T-helper 17 cell (primary cell): ENCODE measurements at places on chromosomes 6 and 20.

DNA sequence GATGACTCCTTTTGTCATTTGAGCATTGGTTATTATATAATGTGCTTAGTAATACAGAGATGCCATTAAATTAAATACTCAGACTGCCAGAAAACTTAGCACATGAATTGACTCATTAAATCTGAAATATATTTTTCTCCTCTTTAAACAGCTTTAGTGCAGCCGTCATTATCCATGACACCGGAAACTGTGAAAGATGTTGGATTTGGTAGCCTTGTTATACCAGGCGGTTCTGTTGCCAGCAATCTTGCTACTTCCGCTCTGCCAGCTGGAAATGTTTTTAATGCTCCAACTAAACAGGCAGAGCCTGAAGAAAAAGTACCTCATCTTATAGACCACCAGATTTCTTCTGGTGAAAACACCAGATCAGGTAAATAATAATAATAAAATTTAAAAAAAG lies 97.6 kb downstream of the SCAF8 start:
- no peak for DNase-seq

DNA sequence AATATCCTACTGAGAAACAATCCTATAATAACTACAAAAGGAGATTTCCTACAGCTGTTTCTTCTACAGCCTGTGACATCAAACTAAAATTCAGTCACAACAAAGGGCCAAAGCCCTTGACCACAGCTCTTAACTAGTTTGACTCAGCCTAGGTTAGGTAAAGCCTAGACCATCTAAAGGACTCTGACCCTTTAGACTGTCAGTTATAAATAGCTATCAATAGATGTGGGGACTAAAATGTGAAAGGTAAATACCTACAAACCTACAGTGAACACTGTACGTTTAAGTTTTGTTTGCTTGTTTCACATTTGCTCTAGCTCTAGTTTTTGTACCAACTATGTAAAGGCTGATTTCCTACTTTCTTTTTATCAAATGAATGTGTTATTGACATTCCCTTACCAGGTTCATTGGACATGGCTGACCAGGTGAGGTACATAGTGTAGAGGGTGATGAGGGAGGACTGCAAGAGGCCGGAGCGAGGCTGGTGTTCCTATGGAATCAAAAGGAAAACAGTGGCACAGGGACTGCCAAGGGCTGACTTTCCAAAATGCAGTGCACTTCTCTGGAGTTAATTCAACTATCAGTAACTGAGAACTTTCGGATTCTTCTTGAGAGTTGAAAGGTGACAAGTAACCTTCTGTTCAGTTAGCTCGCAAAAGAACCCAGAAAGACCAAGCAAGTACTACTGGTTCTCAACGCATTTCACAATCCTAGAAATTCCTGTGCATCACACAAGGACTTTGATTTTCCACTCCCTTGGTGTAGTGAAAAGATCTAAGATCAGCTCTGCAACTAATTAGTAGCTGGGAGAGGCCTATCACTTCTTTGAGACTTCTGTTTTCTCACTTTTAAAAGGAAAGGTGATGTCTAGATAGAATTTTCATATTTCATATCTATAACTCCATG lies 17.2 kb downstream of the SERINC3 start:
- DNase-seq = no peak

DNA sequence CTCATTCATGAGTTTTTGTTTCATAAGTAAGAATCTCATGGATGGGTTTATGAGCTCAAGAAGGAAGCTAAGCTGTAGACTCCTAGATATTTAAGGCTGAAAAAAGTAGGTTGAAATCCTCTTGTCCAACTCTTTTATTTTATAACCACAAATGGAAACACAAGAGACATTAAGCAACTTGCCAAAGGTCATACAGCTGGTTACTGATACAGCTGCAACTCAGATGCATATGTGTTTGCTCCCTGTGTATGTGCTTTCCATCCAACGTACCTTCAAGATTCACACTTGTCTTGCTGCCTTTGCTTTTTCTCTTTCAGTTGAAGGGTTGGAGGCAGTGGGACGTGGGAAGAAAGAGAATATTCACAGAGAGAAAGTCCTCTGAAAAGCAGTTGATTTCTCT lies 153.5 kb upstream of the STMND1 start:
- DNase-seq = no peak

DNA sequence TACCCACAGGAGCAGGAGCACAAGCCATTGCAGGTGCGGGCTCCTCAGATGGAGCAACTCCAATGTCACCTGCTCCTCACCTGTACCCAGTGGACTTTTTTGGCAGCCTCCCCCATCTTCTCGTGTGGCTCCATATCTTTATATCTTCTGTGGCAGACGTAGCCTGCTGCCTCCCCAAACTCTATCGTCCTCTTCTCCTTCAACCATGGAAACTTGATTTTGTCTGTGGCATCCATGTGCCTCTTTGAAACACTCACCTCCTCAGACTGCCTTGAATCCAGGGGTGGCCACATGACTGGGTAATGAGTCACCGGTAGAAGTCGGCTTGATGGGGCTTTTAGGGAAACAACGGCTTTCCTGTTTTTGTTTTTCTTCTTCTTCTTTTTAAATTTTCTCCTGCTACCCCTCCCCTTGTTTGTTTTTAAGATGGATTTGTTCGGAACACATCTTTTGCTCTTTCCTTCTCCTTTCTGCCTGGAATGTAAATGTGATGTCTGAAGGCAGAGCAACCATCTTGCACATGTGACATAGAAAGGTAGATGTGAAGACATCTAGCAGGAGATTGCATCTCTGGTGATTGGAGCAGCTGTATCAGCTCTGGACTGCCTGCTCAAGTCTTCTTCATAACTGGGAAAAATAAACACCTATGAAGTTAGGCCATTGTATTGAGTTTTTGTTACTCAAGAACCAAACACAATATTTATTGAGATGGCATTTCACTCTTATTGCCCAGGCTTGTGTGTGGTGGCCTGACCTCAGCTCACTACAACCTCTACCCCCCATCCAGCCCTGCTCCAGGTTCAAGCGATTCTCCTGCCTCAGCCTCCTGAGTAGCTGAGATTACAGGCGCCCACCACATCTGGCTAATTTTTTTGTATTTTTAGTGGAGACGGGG lies 69.9 kb upstream of the DDR1 start:
- no peak for DNase-seq

- DNase-seq = no peak
These were observed 832.6 kb downstream of the QKI start for GRCh38 chr6:164247106-164247505.

DNA sequence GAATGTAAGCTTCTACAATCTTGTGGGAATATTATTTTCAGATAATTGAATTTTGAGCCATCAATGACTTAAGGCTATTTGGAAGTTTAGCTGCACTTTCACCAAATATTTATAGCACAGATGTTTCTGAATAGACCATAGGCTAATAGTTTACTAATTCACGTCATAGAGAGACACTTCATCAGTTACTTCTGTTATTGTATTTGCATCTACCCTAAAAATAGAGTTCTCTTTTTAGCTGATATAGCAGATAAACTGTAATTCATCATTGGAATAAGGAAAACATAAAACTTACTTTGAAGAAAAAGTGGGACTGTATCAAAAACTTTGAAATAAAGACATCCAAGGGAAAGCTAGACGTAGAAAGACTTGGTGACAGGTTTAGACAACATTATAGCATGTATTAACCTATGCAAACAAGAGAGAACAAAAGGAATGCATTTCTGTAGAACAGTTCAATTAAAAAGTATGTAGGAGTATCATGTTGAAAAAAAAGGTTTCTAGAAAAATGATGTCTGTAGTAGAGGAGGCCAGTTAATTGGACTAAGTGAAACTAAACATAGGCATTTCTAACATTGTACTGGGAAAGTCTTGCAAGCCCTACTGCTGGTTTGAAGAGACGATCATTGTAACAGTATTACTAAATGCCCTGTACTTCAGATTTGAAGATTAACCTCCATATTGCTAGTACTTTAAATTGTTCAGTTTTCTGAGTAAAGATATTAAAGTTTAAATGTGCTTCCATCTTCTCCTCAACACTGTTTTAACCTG lies 123.3 kb downstream of the ZFAND3 start:
- no peak for DNase-seq

- no peak for DNase-seq
These were observed 1.8 kb downstream of the LTB start for GRCh38 chr6:31580438-31580740.

DNA sequence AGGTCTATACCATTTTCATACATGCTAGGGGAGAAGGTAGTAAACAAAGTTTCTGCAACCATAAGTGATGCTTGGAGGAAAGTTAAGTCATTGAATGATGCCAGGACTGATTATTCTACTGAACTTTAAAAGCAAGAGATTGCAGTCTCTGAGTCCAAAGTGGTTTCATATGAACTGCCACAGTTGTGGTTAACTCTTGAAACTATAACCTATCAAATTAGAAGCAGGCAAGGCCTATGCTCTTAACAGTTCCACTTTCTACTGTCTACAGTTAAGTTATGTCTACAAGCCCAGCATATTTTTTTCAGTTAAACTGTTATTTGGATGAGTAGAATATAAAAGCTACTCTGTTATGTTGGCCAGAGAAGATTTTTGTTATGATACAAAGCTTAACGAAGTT lies 326.5 kb upstream of the RUNX2 start:
- DNase-seq = no peak

DNA sequence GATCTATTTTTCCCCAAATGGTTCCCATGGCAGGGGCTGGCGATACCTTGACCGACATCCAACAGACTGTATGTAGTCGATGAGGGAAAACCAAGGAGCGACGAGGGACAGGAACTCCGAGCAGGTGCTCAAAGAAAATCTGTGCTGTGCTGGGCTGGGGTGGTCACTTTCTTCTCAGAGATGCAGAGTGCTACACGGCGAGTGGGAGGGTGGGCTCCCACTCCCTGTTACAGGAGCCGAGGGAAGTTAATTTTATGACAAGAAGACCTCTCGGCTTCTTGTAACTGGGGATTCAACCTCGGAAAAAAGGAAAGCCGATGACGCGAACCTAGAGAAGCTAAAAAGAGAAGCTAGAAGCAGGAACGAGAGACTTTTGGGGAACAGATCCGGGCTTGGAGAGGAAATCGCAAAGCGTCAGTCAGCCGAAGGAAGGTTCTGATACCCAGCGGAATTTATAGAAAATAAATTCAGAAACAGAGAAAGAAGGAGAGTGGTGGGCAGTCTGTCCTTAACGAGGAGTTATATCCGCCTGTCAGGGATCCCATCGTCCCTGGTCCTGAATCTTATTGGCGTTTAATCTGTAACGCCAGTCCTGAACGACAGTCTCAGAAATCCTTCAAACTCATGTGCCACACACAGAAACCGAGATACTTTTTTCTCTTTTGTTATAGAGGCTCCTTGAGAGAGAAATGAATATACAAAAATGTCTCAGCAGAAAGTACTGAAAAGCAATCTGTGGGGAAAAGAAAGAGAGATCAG lies 84.6 kb upstream of the ZNF322 start:
- DNase-seq = no peak

- DNase-seq = no peak
These were observed 7.5 kb downstream of the HSPA12B start for GRCh38 chr20:3739926-3740451.

DNA sequence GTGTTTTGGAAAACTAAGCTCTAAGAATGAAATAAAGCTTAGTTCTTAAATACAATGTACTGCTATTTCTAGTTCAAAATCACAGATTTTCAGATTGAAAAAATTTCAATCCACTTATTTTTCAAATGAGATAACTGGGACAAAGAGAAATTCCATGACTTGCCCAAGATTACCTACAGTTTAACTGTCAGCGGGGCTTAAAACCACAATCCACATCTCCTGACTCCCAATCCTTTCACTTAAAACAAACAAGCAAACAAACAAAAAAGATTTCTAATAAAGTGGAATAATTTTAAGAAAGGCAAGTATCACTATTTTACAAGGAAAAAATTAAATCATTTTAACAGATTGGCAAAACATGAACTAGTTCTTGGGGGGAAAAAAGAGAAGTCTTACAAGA lies 4.2 kb downstream of the PHIP start:
- DNase-seq = no peak

DNA sequence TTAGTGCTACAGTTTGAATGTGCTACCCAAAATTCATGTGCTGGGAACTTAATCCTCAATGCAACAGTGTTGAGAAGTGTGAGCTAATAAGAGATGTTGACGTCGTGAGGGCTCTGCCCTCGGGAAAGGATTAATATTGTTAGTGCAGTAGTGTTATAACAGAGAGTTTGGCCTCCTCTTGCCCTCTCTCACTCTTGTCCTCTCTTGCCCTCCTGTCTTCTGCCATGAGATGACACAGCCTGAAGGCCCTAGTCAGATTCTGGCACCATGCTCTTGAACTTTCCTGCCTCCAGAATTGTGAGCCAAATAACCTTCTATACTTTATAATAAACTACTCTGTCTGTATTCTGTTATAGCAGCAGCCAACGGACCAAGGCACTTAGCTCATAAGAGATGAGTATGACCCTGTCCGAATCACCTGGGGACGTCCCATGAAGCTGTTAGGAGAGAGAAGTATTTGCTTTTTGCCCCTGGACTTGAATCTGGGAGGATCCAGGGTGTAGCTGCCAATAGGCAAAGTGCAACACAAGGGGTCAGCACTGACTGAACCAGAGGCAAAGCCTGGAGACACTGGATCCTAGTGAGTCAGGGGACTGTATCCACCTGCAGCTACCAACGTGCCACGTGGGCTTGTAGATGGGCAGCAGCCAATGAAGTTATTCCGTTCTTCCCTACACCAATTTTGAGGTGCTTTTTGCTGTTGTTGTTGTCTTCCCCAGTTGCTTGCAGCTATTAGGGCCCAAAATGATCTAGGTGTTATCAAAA lies 233.7 kb downstream of the THBS2 start:
- DNase-seq = no peak

DNA sequence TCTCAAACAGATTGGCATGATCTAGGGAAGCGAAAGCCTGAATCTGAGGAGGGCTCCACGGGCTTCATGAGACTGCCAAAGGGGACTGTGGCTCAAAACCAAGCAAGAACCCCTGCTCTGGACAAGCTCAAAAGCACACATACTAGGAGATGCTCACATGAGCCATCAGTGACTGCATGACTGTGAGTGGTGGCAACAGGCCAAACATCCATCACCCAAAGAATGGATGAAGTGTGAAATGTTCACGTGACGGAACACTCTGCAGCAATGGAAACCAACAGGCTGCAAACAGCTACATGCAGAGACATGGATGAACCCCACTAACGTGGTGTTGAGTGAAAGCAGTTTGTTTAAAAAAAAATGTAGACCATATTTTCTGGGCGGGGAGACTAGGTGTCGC lies 136.3 kb downstream of the PREX1 start:
- DNase-seq = no peak

GRCh38 chr20:25022680-25023079 lies 30.1 kb upstream of the APMAP start:
- DNase-seq = no peak

GRCh38 chr6:140319209-140319608 lies 944.8 kb upstream of the CITED2 start:
- DNase-seq = no peak

DNA sequence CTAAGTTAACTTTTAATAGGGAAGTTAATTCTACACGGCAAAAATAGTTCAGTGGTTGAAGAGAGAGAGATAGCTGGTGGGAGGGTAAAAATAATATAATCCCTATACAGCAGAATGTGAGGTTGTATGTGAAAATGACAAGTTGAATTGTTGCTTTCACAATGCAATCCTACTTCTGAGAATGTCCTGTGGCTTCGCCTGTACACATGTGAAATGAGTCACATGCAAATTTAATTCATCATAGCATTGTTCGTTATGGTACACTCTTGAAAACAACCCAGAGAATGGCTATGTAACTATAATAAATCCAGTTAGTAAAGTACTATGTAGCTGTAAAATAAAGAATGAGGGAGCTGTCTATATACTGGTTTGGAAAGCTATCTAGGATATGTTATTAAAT lies 46.0 kb upstream of the HINT3 start:
- DNase-seq = no peak
